ENCODE measurements at places on chromosomes 2 and 18. TPM values are rescaled to one million over a fixed set of nuclear protein-coding genes. Genes with fewer than 3 reads are reported as not detected.

GRCh38 chr2:68995916-68996315 is 17.1 kb upstream of the ANTXR1 start:
- H3K4me3 ChIP-seq = no peak overlapping the region
- no peaks in the 10 kb centered on the region for H3K36me3 ChIP-seq
- no peak for DNase-seq
- H3K27me3 ChIP-seq = no peaks in the 10 kb centered on the region
- H3K27ac ChIP-seq = no peak overlapping the region
- H3K4me1 ChIP-seq = no peaks in the 10 kb centered on the region

DNA sequence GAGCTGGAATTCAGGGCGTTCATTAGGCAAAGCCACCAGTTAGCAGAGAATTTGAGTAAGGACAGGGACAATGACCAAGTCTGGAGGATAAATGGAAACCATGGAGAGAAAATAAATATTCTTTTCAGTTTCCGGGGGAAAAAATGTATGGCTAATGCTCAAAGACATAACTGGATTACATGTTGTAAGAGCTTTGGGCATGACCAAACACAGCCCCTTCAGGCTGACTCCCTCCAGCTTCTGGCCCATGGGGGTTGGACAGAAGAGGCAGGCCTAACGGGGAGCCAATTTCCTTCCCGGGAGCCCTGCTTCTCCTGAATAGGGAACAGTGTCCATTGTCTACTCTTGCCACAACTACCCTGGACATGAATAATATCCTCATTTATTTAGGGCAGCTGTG is 39.5 kb upstream of the FOXI3 start:
- no peak overlapping the region for H3K4me3 ChIP-seq
- H3K27me3 ChIP-seq = no peaks in the 10 kb centered on the region

DNA sequence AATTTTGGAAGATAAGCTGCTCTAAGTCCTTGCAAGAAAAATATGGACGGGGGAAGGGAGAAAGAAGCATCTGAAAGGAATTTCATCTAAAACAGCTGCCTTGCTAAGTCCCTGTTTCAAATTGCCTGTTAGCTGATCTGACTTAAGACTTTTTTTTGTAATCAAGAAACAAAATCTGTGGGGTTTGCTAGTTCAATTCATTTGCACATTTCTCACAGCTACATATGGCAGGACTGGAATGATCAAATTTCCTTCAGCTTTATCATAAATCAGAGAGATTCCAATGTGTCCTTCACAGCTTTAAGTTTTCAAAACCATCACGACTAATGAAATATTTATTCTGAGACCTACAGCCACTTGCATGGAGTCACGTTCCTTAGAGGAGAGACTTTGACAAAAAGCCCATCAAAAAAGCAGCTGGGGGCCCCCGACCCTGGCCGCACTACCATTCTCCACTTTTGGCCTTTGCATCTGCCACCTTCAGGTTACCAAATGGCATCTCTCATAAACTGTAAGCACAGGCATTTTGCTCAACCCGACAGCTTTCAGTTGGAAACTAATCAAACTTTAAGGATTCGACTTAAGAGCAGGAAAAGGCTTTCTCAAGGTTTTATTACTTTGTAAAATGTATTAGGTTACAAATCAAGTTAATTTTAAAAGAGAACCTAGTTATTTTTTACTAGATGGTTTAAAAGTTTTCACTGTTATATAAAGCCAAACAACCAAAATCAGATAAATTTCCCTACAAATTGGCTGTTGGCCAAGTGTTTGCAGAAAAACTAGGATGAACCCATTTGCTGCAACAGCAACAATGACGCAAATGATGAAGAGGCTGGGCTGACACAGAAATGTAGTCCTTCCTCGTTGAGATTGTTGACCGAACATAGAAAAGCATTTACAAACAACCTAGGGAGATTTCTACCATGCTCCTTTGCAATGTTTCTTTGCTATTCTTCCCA is 100.4 kb upstream of the RND3 start:
- H3K27ac ChIP-seq = no peak overlapping the region
- no peaks in the 10 kb centered on the region for H3K27me3 ChIP-seq
- no peak overlapping the region for H3K4me3 ChIP-seq
- no peak for DNase-seq
- H3K4me1 ChIP-seq = no peaks in the 10 kb centered on the region

DNA sequence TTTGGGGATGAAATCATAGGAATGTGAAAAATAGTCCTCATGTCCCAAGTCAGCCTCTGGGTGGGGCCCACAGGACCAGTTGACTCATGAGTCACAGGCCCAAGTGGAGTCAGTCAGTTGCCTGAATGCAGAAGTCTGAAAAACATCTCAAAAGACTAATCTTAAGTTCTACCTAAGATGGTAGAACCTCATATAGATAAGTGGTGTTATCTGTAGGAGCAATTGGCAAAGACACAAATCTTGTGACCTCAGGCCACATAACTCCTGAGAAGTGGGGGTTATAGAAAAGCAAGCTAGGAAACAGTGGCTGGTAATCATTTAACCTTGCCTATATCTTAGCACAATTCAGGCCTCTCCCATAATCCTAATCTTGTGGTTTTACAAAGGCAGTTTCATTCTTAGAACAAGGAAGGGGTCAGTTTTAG is 257.1 kb upstream of the SPOPL start:
- H3K27me3 ChIP-seq = no peaks in the 10 kb centered on the region
- no peaks in the 10 kb centered on the region for H3K4me1 ChIP-seq
- no peak overlapping the region for H3K4me3 ChIP-seq
- no peaks in the 10 kb centered on the region for H3K36me3 ChIP-seq
- no peak for DNase-seq

- H3K36me3 ChIP-seq = no peaks in the 10 kb centered on the region
- no peak overlapping the region for H3K27ac ChIP-seq
- no peak for DNase-seq
- no peaks in the 10 kb centered on the region for H3K4me1 ChIP-seq
- H3K4me3 ChIP-seq = no peak overlapping the region
- no peaks in the 10 kb centered on the region for H3K27me3 ChIP-seq
These were observed 101.8 kb upstream of the HDAC4 start for GRCh38 chr2:239502430-239503186.

AP1S3 gene
- total RNA-seq = 15.4 TPM

- H3K27me3 ChIP-seq = no peaks in the 10 kb centered on the region
- no peak for DNase-seq
- no peaks in the 10 kb centered on the region for H3K36me3 ChIP-seq
These were observed 8.3 kb downstream of the EHBP1 start for GRCh38 chr2:62713837-62714236.

MYO5B gene
- 0.11 TPM for total RNA-seq

DNA sequence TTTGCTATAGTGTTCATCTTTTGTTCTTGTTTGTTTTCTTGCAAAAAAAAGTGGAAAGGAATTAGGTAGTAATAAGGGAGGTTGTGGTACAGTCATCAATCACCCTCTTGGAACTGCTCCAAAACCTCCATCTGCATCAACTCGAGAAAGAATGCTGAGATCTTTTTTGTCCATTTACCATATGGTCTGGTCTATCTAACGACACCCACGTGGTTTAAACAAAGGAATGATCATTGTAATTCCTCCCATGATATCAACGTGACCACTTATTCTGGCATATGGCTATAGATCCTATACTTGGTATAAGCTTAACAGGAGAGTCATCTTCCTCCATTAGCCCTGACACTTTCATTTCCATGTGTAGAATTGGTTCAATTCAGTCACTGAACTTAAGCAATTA is 1025.3 kb upstream of the NXPH2 start:
- DNase-seq = no peak
- no peak overlapping the region for H3K27ac ChIP-seq
- H3K4me1 ChIP-seq = no peaks in the 10 kb centered on the region

GRCh38 chr2:162318328-162319180 is at the start of gene IFIH1:
IFIH1 (minus strand) TSS chr2:162318684; CDS start chr2:162318307, 377 bp downstream.
- H3K4me3 ChIP-seq = peak within 1 kb of the TSS; percentile 86
- no peaks in the 10 kb centered on the region for H3K36me3 ChIP-seq
- H3K4me1 ChIP-seq = peaks cover 48% of the 10 kb centered on the region
- H3K27ac ChIP-seq = peak within 1 kb of the TSS; percentile 95
- H3K27me3 ChIP-seq = no peaks in the 10 kb centered on the region
- peak; percentile 83 for DNase-seq

All from CD8-positive, alpha-beta memory T cell (primary cell).